ENCODE measurements at places on chromosomes 7 and 10.

- DNase-seq: no peak
Observed at GRCh38 chr10:67296926-67297325, 371.1 kb downstream of the LRRTM3 start.

- DNase-seq: no peak
Observed at GRCh38 chr7:151498495-151498894, 21.2 kb downstream of the RHEB start.

GRCh38 chr10:13887761-13888160 is 301.0 kb downstream of the PRPF18 start:
- no peak for DNase-seq

GRCh38 chr7:47796347-47796746 is 151.9 kb downstream of the PKD1L1 start:
- DNase-seq: no peak

DNA sequence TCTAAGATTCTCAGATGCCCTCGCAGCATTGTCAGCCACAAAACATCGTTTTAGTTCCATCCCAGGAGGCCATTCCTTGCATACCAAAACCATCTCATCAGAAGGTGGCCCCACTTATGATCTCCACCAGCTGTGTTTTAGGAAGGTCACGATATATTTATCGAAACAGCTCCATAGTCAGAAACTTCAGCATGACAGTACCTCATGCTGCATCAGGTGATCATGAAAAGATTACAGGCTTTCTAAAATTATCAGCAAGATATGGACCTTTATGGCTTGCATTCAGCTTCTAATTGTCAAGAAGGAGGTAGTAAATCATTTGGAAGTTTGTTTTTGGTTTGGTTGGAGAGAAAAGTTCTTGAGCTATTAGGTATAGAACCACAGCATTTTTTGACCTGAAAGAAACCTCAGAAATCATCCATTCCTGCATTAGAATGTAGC is 20.0 kb downstream of the JAZF1 start:
- no peak for DNase-seq

- no peak for DNase-seq
Observed at GRCh38 chr7:300546-301290, 10.7 kb downstream of the FOXL3 start.

DNA sequence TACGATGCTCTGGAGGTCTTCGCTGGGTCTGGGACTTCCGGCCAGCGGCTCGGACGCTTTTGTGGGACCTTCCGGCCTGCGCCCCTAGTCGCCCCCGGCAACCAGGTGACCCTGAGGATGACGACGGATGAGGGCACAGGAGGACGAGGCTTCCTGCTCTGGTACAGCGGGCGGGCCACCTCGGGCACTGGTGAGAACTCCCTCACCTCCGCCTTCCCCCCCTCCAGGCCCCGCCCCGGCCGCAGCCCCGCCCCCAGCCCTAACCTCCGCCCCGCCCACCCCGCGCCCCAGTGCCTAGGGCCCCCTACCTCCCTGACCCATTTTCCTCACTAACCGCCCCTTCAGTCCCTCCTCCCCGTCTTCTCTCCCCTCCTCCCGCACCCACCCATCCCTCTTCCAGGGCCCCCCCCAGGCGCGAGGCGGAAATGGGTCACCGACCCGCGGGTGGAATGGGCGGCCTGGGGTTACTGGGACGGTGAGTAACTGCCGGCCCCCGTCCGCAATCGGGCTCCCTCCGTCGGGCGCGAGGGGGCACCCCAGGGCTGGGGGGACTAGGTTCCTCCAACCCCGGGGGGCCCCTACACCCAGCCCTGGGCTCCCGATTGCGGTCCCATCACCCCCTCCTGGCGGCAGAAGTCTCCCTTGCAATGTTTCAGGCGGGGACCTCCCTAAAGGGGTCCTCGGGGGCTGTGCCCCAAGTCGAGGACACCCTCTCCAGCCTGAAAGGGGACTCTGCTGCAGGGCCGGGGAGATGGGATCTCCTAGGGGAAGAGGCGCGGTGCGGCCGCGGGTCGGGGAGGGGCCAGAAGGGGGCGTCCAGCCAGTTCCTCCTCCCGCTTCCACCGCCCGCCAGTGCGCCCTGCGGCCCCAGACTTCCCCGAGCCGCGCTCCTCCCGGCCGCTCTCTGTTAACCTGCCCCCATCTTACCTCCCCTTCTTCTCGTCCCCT is 2.1 kb downstream of the PCOLCE start:
- peak; percentile 81 for DNase-seq

GRCh38 chr7:139749545-139749944 is 28.3 kb downstream of the HIPK2 start:
- no peak for DNase-seq

GRCh38 chr7:38168890-38169570 is 9.0 kb upstream of the STARD3NL start:
- no peak for DNase-seq

GRCh38 chr7:105934572-105935185 is 28.4 kb upstream of the CDHR3 start:
- no peak for DNase-seq

DNA sequence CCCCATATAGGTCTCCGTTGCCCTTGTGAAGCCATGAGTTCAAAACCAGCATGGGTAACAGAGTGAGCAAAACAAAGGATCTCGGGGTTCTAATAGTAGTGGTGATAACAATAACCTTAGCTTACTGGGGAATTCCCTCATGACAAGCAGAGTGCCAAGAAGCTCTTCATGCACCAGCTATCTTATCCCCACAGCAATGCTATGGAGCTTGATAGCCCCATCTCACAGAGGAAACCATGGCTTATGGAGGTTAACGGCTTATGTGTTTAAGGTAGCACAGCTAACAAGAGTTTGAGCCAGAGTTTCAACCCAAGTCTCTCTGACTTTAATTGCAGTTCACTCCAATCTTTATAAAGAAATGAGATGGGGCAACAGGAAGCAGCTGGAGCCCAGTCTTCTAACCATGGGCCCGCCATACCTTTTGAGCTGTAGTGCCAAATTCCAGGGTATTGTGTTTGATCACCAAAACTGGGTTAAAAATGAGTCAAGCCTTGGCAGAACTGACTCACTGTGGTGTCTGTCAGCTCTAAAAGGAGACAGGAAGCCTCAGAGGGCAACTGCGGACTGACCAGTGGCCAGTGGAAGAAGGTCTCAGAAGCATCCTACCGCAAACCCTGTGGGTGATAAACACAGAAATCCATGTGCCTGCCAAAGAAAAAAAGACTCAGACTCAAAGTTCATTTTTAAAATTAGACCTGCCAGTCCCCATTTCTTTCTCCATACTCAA is 16.5 kb upstream of the PLAU start:
- no peak for DNase-seq

DNA sequence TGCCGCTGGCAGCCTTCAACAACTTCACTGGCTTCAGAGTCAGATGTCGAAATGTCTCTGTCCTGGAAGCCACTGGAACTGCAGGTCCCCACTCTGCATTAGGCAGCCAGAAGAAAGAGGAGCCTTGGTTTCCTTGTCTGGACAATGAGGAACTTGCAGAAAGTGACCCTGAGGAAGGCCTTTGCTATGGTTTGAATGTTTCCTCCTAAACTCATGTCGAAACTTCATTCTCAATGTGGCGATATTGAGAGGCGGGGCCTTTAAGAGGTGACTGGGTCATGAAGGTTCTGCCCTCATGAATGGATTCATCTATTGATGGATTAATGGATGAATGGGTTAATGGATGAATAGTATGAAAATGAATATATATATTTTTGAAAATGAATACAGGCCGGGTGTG is 61.6 kb upstream of the GPR26 start:
- DNase-seq: no peak

- DNase-seq: no peak
Observed at GRCh38 chr7:44216019-44216418, 15.2 kb downstream of the YKT6 start.

- DNase-seq: no peak
Observed at GRCh38 chr10:13515467-13515866, 13.3 kb downstream of the BEND7 start.

Measured in CD4-positive, alpha-beta T cell treated with Interleukin-6 at 100 ng/mL for 8 hours (primary cell).